Brain microvascular endothelial cell (primary cell): ENCODE measurements at places on chromosomes 3 and 15.

DNA sequence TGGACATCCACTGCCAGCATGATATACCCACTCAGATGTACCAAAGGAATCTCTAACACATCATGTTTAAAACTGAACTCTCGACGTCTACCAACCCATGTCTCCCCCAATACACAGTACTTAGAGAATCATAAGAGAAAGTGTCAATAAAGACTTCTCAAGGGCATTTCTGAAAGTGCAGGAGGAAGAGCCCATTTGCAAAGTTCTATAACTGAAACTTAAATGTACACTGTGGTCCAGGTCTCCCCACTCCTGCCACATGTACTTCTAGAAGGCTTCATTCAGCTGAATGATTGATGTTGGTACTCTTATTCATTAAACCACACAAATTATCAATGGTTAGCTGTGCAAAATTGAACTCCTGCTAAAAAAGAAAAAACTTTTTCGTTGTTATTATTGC is 31.8 kb downstream of the HERC1 start:
- DNase-seq: no peak

DNA sequence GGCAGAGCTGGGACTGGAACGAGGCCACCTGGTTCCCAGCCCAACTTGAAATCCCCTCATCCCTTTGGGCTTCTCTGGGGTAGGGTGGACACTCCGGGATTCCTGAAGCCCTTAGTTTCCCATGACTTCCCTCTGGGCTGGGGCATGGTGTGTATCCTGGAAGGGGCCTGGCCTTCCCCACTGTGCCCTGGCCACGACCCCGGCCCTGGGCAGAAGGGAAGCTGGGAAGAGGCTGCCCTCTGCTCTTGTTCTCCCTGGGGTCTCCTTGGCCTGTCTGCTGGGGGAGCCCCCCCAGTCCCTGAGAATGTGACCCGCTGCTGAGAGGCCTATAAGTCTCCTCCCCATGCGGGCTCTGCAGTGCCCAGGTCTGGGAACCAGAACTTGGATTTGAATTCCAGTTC is 104.9 kb downstream of the LINGO1 start:
- no peak for DNase-seq

- DNase-seq: peak; percentile 44
Observed at GRCh38 chr3:20352546-20353179, 166.7 kb upstream of the SGO1 start.

- DNase-seq: no peak
Observed at GRCh38 chr15:66149871-66150270, 103.7 kb downstream of the MEGF11 start.

DNA sequence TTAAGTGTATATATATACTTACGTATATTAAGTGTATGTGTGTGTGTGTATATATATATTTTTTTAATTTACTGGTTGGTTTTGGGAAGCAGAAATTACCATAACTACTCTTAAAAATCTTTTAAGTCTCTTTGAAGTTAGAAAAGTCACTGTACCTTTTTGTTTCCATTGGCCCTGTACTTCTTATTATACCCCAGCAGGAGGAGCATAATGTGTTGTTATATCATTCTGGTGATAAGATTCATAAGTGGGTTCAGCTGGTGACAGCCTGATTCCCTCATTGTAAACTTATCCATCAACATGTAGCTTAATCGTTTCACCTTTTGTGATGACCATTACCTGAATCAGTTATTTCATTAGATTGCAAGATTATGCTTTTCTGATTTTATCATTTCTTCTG is 30.8 kb downstream of the MLH1 start:
- DNase-seq: no peak

DNA sequence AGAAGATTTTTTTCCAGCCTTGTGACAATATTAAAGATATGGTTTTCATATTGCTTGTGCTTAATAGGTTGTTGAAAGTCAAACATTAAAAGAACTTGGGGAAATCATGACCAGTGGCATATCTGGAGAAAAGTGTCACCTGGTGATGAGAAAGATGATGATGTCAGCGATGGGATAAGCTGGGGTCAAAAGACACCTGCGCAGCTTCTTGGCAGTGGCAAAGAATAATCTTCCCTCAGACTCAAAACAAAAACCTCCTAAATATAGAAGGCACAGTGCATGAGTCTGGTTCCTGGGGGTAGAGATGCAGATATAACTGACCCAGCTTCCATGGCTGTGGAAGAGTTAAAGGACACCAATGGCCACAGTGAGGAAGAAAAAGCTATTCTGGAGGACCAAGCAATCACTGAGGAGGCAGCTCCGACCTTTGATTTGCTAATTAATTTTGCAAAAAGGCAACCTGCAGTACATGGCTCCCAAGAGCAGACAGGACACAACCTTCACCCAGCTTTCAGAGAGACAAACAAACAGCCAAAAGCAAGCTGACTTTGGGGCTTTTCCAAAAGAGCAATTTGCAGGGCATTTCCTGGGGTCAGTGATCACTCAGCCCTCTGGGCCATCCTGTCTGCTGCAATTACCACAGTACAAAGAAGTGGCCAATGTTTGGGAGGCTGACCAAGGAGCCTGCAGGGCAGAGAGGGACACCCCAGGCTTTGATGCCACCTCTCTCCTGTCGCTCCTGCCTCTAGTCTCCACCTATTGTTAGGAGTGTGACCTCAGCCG is 17.6 kb upstream of the SEMA5B start:
- no peak for DNase-seq

GRCh38 chr15:60589728-60590127 is 110.8 kb upstream of the ICE2 start:
- no peak for DNase-seq

DNA sequence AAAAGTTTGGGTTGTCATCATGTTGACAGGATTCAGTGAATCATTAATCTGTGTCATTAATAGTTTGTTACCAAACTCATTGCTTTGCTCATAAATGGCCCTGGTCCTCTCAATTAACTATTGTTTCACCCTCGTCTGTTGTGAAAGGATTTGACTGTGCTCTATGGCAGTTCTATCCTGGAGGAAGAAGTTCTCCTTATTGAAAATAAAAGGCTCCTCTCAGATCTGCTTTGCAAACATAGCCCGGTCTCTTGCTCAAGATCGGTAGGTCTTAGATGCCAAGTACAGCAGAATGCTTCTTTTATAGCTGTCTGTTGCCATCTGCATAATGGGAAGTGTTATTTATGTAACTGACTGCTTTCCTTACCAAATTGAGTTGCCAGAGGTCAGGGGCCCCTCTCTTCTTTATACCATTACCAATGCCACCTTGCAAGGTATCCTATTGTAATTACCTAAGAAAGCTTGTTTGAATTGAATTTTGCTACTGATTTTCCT is 146.5 kb downstream of the EBLN2 start:
- no peak for DNase-seq

GRCh38 chr3:53834429-53835095 is 11.7 kb downstream of the CHDH start:
- DNase-seq: no peak

DNA sequence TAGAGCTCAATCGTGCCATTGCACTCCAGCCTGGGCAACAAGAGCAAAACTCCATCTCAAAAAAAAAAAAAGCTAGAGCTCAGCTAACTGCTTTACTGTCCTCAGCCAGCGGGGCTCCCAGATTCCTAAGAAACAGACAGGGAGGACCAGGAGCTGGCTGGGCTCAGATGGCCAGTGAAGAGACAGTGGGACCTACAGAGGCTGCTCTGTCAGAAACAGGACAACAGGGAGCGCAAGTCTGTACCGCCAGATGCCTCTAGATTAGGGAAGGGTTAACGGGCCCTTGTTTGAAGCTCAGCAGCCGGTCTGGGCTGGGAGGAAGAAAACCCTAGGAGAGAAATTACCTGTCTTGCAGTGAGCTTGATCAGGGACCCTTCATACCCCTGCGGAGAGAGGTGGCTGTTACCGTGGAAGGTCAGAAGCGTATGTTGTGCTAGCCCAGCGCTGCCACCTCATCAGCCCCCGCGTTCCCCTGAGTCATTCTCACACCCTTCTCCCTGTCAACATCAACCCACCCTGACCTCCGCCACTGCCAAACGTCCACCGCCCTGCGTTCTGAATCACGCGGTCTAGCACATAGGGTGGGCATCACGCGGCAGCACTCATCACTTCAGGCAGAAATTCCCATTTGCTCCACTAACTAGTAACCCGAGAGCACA is 25.3 kb downstream of the RBPMS2 start:
- peak; percentile 14 for DNase-seq

DNA sequence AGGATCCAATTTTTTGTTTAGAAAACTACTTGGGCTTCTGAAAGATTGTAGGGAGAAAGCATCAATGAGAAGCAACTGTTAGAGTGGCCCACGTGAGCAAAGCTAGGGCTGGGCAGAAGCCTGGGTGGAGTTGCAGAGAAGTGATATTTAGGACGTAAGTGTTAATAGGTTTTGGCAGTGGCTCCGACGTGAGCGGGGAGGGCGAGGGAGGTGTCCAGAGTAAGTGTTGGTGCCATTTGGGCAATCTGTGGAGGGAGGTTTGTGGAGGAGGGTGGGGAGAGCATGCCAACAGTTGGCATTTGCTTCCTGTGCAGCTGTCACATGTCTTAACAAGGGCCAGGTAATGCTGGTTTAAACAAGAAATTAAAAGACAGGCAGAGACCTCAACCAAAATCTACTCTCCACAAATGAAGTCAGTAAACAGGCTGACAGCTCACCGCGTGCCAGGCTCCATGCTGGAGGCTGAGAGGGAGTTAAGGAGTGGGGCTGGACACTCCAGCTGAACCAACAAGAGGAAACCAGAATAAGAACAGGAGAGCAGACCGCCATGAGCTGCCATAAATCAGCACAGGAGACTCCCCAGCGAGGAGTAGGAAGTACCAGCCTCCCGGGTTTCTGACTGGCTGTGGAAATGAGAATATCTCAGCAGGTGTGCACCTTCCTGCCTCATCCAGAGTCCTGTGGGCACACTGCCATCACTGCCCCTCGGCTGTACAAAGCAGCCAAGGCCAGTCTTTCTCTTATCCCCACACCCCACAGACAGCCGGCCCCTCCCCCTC is 232.6 kb downstream of the ABHD5 start:
- no peak for DNase-seq

DNA sequence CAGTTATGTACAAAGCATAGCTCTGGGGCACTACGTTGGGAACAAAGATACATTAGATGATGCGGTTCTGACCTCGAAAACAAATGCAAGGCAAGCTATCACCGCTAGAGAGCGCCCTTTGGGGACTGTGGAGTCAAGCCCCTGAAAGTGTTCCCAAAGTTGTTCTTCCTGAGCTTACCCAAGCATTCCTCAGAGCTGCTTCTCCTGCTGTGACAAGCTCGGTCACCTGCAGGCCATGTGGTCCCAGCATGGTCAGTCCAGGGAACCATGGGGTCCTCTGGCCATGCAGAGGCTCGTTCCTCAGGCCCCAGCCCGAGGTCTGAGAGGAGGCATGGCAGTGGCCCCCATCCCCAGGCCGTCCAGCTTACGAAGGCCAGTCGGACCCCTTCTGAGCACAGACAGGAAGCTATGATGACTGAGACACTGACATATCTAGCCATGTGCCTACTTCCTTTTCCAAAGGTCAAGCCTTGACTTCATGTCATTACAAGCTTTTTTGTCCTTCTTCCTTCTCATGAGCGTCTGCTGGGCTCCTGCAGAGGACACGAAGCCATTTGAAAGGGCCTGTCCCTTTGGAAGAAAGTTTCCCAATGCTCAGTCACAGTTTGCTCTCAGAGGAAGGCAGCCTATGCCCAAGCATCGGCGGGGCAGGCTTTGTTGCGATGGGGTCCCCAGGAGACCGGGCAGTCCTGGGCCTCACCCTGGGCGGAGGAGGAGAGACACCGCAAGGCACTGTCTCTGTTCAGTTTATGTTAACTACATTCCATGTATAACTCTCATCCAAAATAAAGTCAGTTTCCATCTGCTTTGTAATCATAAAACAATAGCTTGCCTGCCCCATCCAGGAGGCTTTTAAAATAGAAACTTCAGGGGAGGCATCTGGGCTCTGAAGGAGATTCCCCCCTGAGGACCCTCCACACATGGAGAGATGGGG is 79.3 kb downstream of the ATP10A start:
- DNase-seq: no peak

DNA sequence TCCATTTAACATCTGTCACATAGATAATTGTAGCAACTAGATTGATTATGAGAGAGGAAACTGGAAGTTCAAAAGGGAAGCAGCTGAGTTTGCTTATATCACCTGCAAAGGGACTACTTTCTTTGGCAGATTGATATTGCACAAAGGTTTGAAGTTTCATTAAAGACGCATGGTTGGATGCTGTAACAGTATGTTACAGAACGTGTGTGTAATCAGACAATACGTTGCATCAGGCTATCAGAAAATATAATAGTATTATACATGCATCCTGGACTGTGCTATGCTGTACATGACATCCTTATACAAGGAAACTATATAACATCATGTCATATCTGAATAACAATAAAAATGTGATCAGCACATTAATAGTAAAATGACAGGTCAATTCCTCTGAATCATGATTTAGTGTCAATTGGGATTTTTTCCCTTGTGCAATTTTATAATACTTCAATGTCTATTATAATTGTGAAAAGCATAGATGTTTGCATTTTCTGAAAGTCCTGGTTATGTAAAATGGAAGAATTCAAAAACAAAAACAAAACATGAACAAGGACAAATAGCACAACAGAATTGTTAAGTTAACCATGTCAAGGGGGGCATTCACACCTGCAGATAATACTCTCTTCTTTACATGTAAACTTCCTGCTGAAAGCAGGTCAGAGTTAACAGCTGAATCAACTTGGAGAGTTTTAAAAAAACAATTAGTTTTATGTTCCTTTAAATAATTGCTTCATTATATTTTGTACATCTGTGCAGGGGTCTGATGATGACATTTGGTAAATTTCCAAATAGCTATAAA is 283.2 kb upstream of the KCNH8 start:
- DNase-seq: no peak

DNA sequence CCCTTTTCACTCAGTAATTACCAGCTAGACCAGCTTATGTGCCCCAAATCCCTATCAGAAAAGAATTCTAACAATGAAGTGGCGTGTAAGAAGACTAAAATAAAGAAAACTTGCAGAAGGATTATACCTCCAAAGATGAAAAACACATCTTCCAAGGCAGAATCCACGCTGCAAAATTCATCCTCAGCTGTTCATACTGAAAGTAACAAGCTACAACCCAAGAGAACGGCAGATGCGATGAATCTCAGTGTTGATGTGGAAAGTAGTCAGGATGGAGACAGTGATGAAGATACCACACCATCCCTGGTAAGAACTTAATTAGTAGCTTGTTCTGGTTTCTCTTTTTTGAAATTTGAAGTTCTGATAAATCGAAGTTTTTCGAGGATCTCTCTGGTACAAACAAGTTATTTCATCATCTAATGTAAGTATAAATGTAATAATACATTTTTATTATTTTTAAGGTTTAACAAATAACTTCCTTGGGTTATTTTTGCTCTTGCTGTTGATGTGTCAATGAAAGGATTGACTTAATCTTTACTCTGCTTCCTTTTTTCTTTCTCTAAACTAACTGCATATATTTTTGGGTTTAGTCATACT is 1.4 kb downstream of the WDR76 start:
- DNase-seq: no peak

- peak; percentile 57 for DNase-seq
Observed at GRCh38 chr15:85854345-85855097, 59.8 kb upstream of the KLHL25 start.

DNA sequence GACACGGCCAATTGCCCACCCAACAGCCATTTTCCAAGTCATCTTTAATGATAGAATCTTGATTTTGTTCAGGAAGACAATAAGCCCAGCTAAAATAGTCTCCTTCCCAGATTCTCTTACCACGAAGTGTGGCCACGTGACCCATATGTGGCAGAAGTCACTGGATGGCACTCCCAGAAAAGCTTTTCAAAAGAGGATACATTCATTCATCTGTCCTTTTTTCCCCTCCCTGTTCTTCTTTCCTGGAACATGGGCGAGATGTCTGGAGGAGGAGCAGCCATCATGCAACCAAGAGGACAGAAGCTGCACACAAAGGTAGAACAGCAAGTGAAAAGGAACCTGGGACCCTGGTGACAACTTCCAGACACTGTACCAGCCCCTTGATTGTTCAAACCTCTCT is 174.7 kb downstream of the UACA start:
- DNase-seq: no peak

- DNase-seq: peak; percentile 65
Observed at GRCh38 chr15:42273900-42274701, 868 bp upstream of the TMEM87A start.
